ENCODE measurements at places on chromosomes 3 and 15.

DNA sequence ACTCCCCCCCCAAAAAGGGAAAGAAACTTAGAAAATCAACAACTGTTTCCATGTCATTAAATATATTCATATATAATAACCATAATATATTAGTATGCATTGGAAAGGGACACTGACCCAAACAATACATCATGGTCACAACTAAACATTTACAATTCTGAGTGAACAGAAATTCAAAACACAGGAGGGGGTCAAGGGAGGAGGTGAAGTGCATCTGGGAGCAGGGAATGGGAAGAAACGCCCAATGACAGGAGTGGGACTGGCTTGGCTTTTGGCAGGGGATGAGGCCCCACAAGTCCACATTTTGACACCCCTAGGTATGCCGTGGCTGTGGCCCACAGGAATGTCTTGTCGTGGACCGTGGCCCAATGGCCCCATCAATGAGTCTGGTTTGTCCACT lies 41.1 kb downstream of the FGD5 start:
- DNase-seq: no peak

- no peak for DNase-seq
Measured at GRCh38 chr3:148128136-148128535, 569.6 kb upstream of the AGTR1 start.

DNA sequence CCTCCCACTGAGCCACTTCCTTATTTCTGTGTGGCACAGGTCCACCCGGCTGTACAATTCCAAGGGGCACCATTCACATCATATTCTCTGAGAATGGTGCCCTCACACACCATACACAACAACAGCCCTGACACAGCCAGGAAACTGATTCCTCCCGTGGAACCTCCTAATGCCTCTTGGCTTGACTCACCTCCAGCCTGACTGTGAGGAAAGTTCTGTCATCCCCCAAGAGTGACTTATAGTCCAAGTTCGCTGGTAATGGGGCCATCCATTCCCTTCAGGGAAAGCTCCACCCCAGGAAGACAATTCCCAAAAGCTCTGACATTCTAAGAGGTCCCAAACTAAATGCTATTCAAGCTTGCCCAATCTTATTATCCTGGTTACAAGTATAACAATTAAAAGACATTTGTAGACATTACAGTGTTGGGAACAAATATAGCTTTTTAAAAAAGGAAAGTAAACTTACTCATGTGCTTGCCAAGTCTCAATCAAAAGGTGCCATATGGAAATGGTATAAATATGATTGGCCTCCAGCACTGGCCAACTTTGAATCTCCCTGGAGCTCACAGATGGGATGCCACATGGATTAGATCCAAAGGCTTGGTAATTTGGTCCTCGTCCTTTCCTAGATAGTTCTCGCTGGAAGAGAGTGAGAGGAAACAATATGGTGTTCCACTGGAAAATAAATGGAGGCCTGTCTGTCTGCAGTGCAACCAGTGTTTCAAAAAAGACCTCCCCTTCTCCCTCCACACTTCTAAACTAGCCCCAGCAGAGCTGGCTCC lies 56.3 kb upstream of the PSMD6 start:
- no peak for DNase-seq

DNA sequence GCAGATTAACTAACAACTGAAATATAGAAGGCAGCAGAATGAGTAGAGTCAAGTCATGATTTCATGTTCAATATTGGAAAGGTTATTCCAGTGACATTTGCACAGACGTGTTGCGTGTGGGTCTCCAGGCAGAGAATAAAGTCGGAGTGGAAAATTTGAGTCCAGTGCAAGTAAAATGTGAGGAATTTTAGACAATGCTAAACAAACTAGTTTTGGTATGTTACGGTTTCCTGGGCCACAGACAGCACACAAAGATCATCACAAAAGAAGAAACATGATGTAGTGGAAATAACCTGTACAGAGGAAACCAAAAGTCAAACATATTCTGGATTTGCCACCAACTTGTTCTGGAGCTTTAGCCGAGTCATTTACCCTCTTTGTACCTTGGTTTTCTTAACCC lies 367 bp downstream of the OR4F6 start:
- DNase-seq: no peak

DNA sequence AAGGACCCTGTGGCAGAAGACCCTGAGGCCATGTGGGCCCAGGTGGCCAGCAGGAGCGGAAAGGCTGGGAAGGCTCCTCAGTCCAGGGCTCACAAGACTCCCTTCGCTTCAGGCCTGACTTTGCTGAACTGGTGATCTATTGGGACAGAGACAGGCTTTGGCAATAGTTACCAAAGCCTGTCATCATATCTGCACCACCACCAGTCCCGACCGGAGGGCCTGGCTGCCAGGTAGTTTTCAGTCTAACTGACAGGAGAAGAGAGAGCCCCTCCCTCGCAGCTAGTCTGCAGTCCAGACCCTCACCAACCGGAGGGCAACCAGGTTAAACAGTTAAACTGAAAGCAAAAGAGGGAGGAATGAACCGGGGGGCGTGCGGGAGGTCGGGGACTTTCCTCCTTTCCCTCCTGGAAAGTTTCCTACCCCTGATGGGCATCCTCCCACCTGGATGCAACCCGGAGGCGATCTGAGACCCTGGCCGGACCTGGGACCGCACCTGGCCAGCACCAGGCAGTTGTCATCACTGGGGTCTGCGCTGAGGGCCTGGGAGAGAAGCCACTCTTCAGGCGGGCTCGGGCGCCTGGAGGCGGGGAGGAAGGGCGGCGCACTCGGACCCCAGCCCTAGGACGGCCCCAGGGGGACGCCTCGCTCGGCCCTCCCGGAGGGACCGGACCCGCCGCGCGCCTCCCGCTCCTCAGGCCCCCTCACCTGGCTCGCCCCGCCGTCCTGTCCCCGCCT lies 435 bp downstream of the RAB27A start:
- no peak for DNase-seq

GRCh38 chr3:156461889-156462288 lies 93.0 kb downstream of the SSR3 start:
- no peak for DNase-seq

DNA sequence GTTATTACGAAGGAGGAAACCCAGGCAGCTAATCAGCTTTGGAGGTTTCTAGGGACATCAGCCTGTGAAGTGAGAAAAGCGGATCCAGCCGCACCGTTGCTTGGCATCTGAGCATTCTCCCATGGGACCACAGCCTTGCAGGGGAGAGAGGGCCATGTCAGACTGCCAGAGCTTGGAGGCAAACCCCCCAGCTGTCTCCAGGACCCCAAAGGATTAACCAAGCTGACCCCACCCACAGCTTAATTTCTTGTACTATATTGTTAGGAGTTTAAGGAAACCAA lies 5.1 kb downstream of the IGDCC3 start:
- no peak for DNase-seq

DNA sequence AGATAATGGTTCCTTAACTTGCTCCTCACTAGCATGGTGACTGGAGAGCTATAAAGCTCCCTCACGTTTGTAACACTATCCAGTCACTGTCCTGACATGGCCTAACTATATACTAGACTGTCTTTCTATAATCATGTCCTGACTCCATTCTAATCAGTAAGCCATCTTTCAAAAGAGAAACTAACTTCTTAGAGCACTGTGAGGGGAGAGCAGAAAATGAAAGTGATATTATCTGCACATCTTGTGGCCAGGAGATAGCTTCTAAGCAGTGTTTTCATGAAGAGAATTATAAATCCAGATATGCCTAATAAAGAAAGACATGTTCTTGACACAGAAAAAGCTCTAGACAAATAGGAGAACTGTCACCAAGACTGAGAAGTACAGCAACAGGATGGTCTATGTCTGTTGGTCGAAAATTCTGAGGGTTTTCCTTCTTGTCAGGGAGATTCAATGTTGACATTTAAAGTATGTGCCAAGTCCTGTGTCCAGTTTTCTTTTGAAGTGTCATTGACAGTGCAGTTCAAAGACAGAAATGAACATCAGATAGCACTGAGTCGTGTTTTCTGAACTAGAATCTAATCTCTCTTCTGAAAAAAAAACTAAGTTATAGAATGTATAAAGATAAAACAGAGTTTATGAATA lies 230.6 kb upstream of the PEX5L start:
- no peak for DNase-seq

DNA sequence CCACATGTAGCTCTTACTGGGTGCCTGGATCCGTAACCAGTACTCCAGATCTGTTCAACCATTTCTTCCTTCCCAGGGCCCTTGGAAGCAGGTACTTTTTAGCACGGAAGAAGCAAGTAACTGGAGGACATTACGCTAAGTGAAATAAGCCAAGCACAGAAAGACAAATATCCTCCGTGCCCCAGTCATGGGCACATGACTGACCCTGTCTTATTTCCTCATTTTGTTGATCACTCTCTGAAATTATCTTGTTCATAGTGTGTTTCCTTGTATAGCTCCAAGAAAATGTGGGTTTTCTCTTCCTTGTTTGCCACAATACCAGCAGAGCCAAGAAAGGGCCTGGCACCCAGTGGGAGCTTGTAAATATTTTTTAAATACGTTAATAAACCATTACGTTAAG lies 32.2 kb upstream of the MTMR14 start:
- no peak for DNase-seq

GRCh38 chr3:5341610-5342009 lies 154.1 kb downstream of the EDEM1 start:
- no peak for DNase-seq

DNA sequence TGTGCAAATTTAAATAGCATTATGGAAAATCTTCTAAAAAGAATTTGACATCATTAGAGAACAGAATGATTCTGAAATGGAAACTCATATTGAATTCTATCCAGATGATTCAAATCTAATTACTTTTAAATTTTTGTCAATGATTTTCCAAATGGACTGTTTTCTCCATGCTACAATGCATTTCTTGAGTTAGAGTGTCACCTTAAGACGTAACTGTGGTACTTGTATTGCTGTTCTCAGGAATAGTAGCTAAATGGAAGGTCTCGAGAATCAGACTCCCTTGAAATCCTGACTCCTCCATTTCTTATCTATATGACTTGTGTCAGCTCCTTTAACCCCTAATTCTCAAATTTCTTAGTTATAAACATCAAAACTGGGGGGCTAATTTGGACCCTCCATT lies 102.3 kb downstream of the P2RY1 start:
- DNase-seq: no peak

- no peak for DNase-seq
Measured at GRCh38 chr3:40382617-40382979, 4.4 kb upstream of the ENTPD3 start.

DNA sequence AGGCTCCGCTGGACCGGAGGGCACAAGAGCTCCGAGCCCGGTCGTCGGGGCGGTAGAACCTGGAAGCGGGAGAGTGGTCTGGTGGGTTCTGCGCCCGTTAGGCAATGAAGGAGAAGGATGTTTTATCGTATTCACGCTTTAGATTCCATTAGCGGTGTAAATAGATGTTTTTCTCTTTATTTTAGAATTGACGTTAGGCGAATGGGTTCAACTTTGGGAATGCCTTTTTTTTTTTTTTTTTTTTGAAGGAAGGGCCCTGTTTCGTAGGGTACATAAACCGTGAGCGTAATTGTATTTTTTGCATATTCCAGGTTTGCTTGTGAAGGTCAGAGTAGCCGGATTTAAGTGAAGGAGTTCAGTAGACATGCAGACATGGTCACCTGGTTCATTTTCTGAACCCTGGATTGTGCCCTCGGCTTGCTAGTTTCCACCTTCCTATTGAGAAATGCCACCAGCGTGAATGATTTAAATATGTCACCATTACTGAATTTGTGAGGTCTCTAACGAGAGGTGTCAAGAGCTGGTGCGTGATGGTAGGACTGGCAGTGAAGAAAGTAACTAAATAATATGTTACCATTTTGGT lies 808 bp downstream of the RBM6 start:
- no peak for DNase-seq

- no peak for DNase-seq
Measured at GRCh38 chr15:55118344-55118870, 78.3 kb downstream of the RSL24D1 start.

GRCh38 chr3:126103121-126104027 lies 19.4 kb upstream of the SLC41A3 start:
- no peak for DNase-seq

- DNase-seq: no peak
Measured at GRCh38 chr3:27976933-27977332, 254.8 kb upstream of the EOMES start.

DNA sequence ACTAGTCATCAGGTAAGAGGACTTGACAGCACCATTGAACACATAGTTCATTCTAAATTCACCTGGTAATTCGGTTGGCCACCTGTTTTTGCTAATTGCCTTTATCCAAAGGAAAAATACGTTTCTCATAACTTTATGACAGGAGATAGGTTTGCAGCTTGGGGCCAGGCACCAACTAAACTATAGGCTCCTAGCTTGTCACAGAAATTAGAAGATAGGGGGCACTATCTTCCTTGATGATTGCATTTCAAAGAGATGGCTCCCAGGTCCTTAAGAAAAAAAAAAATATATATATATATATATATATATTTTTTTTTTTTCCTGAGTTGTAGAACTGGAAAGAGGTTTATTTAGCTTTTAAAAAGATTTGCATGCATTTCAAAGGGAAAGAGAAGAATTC lies 563.6 kb downstream of the NAALADL2 start:
- no peak for DNase-seq

DNA sequence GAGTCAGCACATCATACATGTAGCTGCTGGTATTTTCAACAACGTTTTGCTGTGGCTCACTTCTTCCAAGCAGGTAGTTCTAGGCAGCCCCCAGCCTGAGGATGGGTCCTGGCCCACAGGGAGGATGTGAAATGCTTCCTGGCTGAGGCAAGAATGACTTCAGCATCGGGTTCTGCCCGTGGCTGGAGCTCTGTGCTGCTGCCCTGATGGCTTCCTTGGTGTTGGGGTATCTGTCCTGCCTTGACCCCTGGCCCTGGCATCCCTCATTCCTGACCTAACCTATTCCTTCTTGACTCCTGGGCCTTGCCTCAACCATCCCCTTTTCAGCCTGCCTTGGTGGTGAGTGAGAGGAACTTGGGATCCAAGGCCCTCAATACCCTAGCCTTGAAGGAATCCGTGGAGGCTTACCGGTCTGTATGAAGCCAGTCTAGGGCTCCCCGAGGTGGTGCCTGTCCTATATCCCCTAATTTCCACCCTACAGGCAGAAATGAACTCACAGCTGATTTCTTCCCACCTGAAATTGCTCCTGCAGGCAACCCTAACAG lies 300.6 kb downstream of the TLE3 start:
- DNase-seq: no peak

DNA sequence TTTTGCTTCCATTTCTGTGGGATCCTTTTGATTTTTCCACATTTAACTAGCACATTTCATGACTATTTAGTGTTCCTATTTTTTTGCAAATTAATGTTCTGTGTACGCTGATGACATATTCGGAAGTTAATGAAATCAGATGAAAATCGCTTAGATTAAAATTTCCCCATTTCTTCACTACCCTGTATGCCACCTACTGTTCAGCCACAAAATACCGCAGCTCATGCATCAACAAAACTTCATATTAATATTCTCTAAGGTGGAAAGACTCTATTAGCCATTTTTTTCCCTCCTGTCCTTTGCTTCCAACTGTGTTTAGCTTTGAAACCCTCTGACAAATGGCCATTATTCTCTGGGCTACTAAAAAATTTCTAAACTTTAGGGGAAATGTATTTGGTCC lies 300.6 kb downstream of the MECOM start:
- no peak for DNase-seq

GRCh38 chr3:71252466-71252865 lies 331.1 kb downstream of the FOXP1 start:
- DNase-seq: no peak

GRCh38 chr3:193589616-193590015 lies 3.4 kb upstream of the OPA1 start:
- no peak for DNase-seq

GRCh38 chr3:44104668-44105321 lies 136.9 kb upstream of the TOPAZ1 start:
- no peak for DNase-seq

Data from substantia nigra (tissue), 51 donors.